ENCODE measurements at places on chromosomes 4 and X.

DNA sequence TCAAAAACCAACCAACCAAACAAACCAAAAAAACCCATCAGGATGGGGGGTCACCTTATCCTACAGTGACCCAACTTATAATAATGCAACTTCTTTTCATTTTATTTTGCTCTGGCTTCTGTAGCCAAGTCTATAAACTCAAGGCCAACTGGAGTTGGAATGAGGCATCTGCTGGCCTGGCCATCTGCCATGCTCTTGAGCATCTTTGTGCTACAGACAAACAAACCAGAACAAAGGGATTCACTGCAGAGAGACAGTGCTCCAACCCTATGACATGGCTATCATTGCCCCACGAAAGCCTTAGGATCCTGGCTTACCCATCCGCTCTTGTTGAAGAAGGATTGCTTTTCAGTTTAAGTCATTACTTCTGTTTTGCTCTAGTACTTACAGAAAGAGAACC, 49.2 kb upstream of the SCRG1 start:
- no peak for DNase-seq

DNA sequence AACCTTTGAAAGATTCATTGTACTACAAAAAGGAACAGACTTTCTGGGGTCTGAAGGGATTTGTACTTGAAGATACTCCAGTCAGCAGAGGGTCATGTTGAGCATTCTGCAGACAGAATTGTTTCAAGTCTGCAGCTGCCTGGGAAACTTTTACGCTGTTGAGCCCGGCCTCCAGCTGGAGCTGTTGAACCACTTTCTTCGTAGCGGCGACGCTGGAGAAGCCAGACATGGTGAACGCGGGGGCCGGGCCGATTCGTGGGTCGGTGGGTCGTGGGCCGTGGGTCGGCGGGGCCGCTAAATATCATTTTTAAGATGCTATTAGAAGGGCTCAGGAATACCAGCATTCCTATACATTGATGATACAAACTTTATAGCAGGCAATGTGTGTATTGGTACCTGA, 12.0 kb upstream of the RTL9 start:
- peak; percentile 29 for DNase-seq

- no peak for DNase-seq
Observed at GRCh38 chr4:94931626-94932025, 173.9 kb downstream of the BMPR1B start.

GRCh38 chr4:86926435-86927086, 8.2 kb upstream of the AFF1 start:
- no peak for DNase-seq

DNA sequence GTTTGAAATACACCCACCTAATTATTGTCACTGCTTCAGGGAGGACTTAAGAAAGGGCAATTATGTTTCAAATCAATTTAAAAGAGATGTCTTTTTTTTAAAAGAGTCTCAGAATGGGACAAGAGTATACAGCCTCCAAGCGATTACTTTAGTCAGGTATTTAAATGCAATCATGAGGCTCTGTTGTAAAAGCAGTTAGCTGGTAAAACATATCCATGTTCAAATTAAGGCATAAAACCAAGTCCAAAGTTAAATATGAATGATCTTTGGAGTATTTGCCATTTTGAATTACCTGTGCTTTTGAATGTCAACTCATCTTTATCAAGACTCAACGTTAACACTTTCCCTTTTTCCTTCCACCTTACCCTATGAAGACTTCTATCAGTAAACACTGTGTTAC, 13.7 kb downstream of the RPS6KA6 start:
- DNase-seq: no peak
